ENCODE measurements at places on chromosomes 5 and 9. TPM values are rescaled to one million over a fixed set of nuclear protein-coding genes. Genes with fewer than 3 reads are reported as not detected.

The TTC39B gene
- total RNA-seq: 4.8 TPM

The FOXD4L3 gene
- total RNA-seq: not detected

The SLCO6A1 gene
- total RNA-seq: not detected

The PCDHB14 gene
- total RNA-seq: 3.9 TPM

The REEP2 gene
- total RNA-seq: 15.6 TPM

The ZDHHC11B gene
- 15.4 TPM for total RNA-seq

The GRXCR2 gene
- 0.60 TPM for total RNA-seq

The CREB3 gene
- 36.2 TPM for total RNA-seq

The OTULINL gene
- 12.9 TPM for total RNA-seq

GRCh38 chr9:78406146-78406545 is 109.2 kb downstream of the PSAT1 start:
- DNase-seq: no peak

DNA sequence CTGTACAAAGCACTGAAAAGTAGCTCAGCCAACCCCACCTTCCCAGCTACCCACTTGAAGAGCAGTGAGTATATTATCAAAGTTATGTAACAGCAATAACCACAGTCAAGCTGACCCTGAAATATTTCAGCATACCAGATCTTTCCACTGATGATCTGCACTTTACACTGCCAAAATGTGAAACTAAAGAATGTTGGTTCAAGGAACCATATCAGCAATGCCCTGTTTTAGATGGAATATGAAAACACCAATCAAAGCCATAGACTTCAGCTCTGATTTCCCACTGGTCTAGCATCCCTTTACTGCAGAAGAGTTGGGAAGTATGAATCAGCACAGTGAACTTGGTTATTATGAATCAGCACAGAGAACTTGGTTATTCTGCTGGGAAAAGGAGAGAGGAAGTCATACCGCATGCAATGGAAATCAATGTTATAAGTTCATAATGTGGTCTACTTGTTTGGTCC is 20.0 kb downstream of the CEMIP2 start:
- DNase-seq: no peak

DNA sequence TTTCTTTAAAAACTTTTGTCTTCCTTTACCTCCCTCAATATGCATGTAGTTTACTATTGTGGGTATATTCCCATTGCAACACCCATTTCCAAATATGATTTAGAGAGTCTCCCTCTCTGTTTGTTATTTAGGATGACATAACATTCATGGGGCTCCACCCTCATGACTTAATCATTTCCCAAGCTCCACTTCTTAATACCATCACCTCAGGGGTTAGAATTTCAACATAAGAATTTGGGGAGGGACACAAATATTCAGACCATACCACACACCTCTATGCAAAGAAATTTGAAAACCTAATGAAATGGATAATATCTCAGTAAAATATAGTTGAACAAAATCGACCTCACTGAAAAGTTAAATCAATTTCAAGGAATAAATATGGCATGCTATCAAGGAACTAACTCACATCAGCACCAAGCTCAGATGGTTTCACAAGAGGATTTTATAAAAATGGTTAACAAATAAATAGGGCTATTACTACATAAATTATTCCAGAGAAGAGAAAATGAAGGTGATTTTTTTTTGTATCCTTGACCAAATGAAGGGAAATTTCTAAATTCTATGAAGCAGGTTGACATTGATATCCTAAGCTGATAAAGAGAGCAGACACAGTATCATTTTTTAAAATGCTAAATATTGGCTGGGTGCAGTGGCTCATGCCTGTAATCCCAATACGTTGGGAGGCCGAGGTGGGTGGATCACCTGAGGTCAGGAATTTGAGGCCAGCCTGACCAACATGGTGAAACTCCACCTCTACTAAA is 20.2 kb upstream of the UBTD2 start:
- DNase-seq: no peak

- no peak for DNase-seq
Observed at GRCh38 chr5:38211354-38211710, 47.0 kb upstream of the EGFLAM start.

GRCh38 chr5:180090769-180091546 is 19.4 kb upstream of the RNF130 start:
- DNase-seq: no peak

DNA sequence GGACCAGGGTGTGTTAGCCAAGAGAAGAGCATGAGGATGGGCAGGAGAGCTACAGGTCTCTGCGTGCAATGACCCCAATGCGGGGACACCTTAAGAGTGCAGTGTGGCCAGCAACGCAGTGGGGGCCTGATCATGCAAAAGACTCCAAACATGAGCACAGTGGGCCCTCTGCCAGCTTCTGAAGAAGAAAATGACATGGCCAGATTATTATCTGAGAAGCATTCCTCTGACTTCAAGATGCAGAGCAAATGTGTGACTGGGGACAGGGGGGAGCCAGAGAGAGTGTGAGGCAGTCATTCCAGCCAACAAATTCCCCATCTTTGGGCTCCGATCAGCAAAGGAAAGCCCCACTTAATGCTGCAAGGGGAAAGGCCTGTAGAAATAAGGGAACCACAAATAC is 229.4 kb downstream of the CDK5RAP2 start:
- no peak for DNase-seq

DNA sequence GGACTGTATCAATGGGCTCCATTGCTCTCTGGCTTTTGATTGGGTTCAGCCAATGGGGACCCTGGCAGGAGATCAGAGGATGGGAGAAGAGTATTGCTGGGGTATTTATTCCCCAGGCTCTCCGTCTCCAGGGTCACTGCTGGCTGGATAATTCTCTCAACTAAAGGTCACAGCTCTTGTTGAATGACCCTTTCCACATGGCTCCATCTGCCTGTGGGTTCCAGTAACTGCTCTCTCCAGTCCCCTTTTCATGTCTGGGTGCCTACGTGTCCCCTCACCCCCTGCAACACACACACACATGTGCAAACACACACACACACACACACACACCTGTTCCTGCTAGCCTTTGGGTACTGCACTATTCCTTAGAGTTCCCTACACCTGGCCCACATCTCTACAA is 53.9 kb upstream of the RIC1 start:
- DNase-seq: no peak

DNA sequence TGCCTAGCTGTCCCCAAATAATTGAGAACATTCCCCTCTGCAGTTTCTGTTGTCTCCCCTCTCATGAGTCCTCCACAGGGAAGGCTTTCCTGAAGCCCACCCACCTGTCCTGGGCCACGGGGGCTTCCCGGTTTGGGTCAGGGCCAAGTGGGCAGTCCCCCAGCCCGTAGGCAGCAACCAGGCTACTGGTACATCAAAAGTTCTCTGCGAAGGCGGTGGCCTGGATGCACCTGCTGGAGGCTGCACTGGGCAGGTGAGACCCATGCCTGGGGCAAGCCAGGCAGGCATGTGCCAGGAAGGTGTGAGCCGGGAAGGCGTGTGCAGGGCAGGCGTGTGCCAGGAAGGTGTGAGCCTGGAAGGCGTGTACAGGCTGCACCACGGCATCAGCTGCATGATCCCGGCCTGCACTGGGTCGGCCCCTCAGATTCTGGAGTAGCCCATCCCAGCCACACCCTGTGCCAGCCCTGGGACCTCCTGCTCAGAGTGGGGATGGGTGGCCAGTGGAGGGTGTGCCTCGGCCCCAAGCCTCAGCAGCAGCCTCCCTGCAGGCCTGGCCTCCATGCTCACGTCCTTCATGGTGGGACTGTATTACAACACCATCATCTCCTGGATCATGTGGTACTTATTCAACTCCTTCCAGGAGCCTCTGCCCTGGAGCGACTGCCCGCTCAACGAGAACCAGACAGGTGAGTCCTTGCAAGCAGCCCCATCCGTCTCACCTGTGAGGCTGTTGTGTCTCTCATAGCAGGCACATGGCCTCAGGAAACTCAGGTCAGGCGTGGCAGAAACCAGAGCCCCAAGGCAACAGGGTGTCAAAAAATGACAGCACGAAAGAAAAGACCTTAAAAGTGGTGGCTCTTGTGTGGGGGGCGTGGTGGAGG is 8.7 kb downstream of the SLC6A19 start:
- no peak for DNase-seq

DNA sequence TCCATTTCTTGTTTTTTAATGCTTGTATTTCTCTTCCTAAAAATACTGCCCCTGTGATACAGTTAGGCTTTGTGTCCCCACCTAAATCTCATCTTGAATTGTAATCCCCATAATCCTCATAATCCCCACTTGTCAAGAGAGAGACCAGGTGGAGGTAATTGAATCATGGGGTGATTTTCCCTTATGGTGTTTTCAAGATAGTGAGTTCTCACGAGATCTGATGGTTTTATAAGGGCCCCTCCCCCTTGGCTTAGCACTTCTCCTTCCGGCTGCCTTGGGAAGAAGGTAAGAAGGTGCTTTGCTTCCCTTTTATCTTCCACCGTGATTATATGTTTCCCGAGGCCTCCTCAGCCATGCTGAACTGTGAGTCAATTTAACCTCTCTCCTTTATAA is 227.4 kb downstream of the MAN2A1 start:
- no peak for DNase-seq

DNA sequence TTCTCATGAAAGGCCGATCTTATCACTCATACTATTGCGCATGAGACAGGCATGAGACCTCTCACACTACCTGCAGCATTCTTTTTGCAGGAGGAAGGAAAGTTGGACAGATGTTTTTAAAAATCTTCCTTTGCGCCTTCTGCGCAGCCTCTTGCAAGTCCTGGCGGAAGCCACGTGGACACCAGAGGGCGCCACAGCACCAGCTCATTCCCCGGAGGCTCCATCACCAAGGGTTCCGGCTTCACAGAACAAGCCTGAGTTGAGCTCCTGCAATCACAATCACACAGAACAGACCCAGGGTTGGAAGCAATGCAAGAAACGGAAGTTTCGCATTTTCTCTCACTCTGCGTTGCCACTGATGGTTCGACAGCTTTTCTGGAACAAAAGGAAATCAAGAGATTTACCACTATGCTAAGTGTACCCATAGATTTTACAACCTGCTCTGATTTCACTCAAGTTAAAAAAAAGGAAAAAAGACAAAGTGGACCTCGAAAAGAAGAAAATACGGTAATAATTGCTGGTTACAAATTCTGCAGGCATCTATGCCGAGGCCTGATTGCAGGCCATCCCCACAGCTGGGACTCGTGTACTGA is 304.7 kb upstream of the MSX2 start:
- DNase-seq: peak; percentile 90

GRCh38 chr9:131691969-131692611 is 47.8 kb downstream of the RAPGEF1 start:
- no peak for DNase-seq

GRCh38 chr5:157734436-157734835 is 3.2 kb downstream of the THG1L start:
- no peak for DNase-seq

DNA sequence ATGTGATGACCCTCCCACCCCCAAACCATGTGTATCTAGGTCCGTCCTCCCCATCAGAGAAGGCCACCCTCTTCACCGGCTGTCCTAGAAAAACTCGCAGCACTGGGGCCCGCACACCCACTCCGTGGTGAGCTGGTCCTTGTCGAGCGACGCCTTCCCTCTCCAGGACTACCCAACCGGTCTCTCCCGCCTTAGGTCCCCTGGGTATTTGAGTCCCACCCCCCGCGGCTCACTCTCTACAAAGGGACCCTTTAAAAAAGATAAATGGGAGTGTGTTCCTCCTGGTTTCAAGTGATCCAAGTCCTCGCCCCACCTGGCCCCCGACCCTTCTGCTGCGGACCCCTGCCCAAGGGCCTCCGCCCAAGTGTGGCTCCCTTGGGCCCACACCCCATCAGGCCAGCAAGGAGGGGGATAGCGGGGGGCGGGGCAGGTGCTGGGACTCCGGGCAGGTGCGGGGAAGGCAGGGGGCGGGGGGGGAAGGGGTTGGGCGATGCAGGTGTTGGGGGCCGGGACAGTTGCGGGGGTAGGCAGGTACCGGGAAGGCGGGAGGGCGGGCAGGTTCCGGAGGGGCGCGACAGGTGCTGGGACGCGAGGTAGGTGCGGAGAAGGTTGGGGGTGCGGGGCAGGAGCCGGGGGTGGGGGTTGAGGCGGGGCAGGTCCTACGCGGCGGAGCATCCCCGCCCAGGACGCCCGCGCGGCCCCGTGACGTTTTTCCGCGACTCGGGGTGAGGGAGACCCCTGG is 970 bp upstream of the ARRDC1 start:
- DNase-seq: no peak

DNA sequence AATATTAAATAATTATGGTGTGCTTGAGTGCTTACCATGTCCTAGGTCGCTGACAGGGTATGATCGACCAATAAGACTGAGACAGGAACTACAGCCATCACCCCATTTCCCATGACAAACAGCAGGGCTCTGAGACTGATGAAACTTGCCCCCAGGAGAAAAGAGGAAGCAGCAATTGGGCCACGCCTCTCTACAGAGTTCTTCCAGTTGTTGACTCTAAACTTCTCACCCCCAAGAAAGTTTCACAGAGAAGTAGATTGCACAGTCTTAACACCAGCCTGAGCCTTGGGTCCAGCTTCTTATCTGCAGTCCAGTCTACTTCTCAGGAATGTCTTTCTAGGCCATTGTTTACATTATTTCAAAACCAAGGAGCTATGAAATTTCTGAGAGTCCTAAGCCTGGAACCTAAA is 182.2 kb upstream of the ANKRD55 start:
- DNase-seq: peak; percentile 63

DNA sequence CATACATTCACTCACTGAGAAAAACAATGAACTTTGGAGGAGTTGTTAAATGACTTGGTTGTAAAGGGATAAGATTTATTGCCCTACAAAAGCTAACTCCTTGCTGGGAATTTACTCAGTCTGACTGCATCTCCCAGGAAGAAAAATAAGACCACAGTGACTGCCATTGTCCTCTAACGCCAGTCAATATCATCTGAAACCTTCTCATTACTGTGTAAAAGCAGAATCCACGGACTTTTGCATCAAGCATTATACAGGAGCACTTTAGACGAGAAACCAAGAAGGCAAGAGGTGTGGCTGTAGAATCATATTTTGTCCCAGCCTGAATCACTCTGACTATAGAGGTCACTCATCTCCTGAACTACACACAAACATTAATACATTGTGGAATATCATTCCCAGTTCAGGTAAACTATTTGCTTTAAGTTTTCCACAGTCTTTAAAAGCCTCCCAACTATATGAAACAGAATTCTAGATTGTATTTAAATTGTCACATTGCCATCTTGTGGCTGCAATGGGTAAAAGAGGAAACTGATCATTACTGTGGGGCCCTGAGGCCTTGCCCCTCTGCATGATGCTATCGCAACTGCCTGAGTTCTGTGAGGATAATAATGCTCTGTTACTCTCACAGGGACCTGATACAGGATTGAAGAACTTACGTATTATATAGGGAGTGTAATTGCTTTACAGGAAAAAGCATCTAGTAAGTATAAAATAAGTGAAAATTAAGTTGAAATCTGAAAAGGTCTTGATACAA is 142.9 kb downstream of the SLCO4C1 start:
- no peak for DNase-seq

- no peak for DNase-seq
Observed at GRCh38 chr9:128792134-128792533, 5.1 kb downstream of the TBC1D13 start.

GRCh38 chr5:126680191-126680817 is 79.6 kb downstream of the PHAX start:
- DNase-seq: no peak

Data from left cardiac atrium (tissue), 4 donors.